Stimulated activated CD4-positive, alpha-beta T cell treated with anti-CD3 and anti-CD28 coated beads, Interleukin-4, amount 100 ng/mL, for 1 hour (primary cell): ENCODE measurements at places on chromosomes 12 and 14.

- DNase-seq: no peak
Observed at GRCh38 chr12:123127182-123127495, 23.8 kb downstream of the PITPNM2 start.

DNA sequence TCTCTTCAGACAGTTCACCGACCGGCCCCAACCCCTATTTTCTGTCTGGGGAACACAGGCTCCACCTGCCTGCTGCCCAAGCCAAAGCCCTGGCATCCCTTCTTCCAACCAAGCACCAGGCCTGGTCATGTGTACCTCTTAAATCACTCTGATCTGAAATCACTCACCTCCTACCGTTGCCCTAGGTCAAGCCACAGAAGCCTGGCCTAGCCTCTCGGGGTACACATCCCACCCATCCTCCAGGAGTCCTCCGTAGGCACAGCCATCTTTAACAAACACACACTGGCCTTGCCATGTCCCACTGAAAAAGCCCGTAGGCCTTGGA lies 81.8 kb downstream of the IRF2BPL start:
- DNase-seq: no peak

GRCh38 chr12:128938886-128939285 lies 85.6 kb downstream of the GLT1D1 start:
- no peak for DNase-seq

DNA sequence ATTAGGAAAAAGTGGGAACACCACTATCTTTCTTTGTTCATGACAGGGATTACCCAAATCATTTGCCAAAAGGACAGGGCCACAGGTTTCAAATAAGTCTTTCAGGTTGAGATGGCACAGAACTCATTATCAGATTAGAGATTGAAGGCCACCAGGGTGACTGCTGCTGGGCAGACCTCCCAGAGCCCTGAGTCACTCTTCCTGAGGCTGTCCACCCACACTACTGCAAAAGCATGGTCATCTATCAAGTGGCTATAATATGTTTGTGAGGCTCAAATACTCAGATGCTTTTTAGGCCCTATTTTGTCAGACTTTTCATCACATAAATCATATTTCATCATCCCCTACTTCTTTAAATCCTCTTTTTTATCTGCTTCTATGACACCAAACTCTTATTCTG lies 155.3 kb upstream of the CCDC196 start:
- no peak for DNase-seq

- no peak for DNase-seq
Observed at GRCh38 chr12:100189636-100190394, 10.8 kb upstream of the ACTR6 start.

GRCh38 chr12:74286254-74286653 lies 251.4 kb upstream of the ATXN7L3B start:
- DNase-seq: no peak

- DNase-seq: no peak
Observed at GRCh38 chr12:20063116-20063515, 305.2 kb upstream of the PDE3A start.

GRCh38 chr14:77882636-77883035 lies 82.7 kb downstream of the ADCK1 start:
- no peak for DNase-seq

DNA sequence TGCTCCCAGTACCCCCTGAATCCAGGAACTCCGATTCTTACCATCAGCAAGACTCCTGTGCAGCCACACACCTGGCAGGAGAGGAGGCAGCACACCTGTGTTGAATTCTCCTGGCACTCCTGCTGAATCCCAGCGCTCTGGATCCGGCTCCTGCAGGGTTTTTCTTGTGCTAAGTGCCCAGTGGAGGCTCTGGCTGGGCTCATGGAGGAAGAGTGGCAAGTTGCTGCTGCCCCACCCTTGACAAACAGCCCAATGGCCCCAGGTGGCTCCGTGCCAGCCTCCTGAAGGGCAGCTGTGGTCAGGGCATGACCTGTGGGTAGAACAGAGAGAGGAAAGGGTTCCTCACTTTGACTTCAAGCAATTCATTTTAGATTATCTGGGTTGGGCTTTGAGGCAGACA lies 20.0 kb downstream of the CRACR2A start:
- no peak for DNase-seq

- peak; percentile 50 for DNase-seq
Observed at GRCh38 chr14:87805315-87805723, 187.7 kb downstream of the GALC start.

DNA sequence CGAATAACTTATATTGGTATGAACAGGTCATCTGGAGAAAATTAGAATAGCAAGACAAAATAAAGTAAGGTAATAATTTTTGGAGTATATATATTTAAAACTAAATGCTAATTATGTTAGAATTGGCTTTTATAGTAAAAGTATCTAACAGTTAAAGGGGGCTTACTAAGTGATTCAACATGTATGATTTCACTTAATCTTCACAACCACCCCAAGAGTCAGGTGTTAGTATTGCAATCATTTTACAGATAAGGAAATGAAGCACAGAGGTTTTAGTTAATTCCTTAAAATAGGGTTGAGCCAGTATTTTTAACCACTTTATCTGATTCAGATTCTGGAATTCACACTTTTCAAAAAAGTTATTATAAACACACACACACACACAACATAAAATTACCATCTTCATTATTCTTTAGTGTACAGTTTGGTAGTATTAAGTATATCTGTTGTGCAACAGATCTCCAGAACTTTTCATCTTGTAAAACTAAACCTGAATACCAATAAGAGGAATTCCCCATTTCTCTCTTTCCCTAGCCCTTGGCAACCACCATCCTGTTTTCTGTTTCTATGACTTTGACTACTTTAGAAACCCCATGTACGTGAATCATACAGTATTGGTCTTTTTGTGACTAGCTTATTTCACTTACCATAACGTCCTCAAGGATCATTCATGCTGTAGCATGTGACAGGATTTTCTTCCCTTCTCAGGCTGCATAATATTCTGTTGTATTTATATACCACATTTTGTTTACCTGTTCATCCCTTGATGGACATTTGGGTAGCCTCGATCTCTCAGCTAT lies 12.5 kb downstream of the A2M start:
- no peak for DNase-seq

DNA sequence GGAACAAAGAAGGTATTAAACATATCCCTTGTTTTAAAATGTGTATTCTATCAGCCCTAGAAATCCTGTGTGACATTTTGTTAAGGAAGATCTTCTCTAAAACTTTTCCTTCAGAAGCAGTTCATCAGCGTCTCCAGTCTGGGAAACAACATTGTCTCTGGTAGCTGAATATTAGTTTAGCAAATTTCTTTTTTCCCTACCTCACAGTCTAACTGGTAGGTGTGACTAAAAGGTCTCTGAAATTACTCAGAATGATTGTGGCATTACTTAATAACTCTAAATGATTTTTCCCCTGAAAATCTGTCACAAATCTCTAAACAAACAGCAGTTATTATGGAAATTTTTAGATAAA lies 1044.8 kb downstream of the FLRT2 start:
- no peak for DNase-seq

- DNase-seq: peak; percentile 7
Observed at GRCh38 chr12:105279460-105280056, 43.6 kb upstream of the APPL2 start.

DNA sequence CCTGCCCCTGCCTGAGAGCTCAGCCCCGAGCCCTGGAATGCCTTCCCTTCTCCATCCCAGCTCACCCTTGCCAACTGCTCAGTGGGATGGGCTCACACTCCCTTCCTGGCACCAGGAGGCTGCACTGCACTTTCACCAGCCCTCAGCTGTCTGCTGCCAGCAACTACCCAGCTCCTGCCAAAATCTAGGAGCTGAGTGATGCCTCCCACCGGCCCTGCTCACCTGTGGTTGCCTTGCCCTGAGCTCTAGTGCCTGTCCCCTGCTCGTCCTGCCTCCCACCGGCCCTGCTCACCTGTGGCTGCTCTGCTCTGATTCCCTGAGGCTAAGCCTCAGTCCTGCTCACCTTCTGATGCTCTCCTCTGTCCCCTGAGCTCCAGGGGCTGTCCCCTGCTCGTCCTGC lies 119.8 kb downstream of the TMEM121 start:
- DNase-seq: no peak

DNA sequence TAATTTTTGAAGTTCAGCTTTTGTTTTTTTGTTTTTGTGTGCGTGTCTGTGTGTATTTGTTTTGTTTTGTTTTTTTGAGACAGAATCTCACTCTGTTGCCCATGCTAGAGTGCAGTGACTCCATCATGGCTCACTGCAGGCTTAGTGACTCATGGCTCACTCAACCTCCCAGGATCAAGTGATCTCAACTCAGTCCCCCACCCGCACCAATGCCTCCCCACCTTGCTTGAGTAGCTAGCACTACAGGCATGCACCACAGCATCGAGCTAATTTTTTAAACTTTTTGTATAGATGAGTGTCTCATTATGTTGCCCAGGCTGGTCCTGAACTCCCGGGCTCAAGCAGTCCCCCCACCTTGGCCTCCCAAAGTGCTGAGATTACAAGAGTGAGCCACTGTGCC lies 981.4 kb downstream of the BCL11B start:
- peak; percentile 17 for DNase-seq

- no peak for DNase-seq
Observed at GRCh38 chr14:66442953-66443571, 43.1 kb upstream of the CCDC196 start.

DNA sequence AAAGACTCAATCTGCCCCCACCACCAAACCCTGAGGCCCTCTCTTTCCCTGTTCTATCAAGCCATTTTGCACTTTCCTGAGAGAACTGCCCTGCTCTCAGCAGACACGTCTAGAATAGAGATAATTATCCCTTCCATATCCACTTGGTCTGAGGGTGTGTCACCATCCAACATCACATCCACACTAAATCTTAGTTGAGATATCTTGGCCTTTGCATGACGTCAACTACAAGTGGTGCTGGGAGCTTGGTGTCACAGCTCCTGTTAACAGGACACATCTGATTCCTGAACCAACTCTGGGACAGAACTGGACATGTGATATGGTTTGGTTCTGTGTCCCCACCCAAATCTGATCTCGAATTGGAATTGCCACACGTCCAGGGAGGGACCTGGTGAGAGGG lies 1109.2 kb downstream of the TMEM121 start:
- DNase-seq: no peak

GRCh38 chr14:56131865-56132833 lies 13.9 kb downstream of the PELI2 start:
- DNase-seq: no peak

DNA sequence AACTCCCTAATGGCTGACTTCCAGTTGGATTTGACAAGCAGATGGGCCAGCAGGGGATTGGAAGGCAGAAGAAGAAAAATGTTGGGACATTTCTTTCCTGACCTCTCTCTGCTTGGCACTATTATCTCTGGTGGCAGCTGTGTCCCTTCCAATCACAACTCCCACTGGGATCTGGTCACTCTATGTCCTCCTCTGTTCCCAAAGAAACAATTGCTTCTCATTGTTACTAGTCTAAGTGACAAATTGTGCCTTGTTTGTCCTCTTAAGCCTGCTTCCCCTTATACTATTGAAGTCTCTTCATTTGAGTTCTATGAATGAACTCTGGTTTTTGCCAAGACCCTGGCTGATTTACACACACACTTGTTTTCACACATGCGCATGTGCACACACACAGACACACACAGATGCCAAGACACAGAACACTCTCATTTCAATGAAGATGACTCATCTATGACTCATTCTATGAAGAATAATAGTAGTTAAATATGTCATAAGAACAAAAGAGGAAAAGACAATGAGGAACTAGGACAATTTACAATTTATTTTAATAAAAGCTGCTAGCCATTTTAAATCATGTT lies 83.0 kb upstream of the FAR2 start:
- peak; percentile 13 for DNase-seq

GRCh38 chr14:65533736-65534404 lies 121.3 kb downstream of the FUT8 start:
- DNase-seq: no peak

DNA sequence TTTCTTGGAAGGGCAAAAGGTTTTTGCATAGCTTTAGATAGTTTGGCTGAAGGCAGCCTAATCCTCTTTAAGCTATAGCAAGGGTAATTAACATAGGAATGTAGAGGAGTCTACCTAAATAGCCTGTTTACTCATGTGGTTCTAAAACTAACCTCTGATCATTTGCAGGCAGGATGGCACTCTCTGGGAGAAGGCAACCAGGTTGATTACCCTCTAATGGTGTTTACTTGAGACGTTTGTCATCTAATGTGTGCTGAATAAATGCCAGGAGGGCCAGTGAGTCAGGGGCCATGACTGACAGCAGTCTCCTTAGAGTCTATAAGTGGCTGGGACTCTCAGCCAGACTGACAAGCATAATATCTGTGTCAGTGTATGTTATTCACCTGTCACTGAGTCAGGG lies 286.4 kb downstream of the PCNX1 start:
- DNase-seq: no peak

- no peak for DNase-seq
Observed at GRCh38 chr12:131005161-131006035, 51.7 kb downstream of the ADGRD1 start.

DNA sequence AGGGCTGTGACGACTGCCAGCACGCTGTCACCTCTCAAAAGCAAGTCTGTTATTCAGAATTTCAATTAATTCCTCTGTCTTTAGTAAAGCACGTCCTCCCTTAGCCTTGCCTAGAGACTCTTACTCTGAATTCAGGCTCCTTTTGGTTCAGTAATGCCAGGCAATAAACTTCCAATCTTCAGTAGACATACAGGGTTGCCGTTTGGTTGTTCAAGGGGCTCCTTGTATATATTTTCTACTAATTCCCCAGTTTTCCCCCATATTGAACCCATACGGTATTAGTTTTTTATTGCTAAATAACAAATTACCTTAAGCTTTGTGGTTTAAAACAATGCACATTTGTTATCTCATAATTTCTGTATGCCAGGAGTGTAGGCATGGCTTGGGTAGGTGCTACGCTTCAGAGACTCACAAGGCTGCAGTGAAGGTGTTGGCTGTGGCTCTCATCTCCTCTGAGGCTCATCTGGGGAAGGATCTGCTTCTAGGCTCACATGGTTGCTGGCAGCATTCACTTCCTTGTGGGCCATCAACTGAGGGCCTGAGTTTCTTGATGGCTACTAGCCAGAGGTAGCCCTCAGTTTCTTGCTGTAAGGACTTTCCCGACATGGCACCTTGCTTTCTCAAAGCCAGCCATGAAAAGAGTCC lies 7.3 kb upstream of the CLECL1 start:
- no peak for DNase-seq
